ENCODE measurements at places on chromosomes 1 and 21. TPM values are rescaled to one million over a fixed set of nuclear protein-coding genes. Genes with fewer than 3 reads are reported as not detected.
A peak's percentile ranks its signal among the peaks of the same experiment; 100 is the strongest.

DNA sequence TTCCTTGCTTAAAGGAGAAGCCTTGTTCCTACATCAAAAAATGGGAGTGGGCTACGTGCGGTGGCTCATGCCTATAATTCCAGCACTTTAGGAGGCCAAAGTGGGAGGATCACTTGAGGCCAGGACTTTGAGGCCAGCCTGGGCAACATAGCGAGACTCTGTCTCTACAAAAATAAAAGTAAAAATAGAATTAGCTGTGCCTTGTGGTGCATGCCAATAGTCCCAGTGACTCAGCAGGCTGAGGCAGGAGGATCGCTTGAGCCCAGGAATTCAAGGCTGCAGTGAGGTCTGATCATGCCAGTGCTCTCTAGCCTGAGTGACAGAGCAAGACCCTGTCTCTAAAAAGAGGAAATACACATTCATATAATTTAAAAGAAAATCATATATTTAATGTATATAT, 127.1 kb downstream of the C1orf21 start:
- no peak for DNase-seq
- no peaks in the 10 kb centered on the region for H3K36me3 ChIP-seq
- H3K27ac ChIP-seq: no peak overlapping the region
- H3K27me3 ChIP-seq: no peaks in the 10 kb centered on the region
- no peak overlapping the region for H3K4me3 ChIP-seq

DNA sequence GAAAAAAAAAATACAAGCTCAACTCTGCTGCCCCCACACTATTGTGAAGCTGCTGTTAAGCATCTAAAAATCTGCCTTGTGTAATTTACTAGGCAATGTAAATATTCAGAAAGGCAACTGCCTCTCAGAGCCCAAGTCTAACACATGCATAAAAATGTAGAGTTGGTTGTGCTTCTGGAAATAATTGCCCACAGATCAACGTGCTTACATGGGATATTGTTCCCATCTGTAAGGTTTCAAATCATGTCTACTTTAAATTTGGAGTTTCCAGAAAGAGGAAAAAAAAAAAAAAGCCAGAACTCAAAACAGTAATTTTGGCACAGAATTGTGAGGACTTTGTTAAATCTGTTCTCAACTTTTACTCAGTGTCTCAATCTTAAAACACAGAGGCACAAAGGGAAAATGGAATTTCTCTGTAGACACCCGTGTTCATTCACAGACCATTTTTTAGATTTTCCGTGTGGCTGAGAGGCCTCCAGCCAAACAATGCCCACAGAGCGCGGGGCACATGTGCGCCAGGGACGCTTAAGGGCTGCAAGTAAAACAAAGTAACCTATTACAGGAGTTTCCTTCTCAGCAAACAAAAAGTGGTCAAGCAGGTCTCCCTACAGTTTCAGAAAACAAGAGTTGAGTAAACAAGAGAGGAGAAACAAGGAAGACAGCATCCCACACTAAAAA, 115.5 kb downstream of the RERE start:
- H3K27me3 ChIP-seq: no peaks in the 10 kb centered on the region
- H3K4me3 ChIP-seq: peak overlapping the region; percentile 86
- DNase-seq: peak; percentile 27
- peaks cover 3% of the 10 kb centered on the region for H3K36me3 ChIP-seq
- peak overlapping the region; percentile 98 for H3K27ac ChIP-seq

DNA sequence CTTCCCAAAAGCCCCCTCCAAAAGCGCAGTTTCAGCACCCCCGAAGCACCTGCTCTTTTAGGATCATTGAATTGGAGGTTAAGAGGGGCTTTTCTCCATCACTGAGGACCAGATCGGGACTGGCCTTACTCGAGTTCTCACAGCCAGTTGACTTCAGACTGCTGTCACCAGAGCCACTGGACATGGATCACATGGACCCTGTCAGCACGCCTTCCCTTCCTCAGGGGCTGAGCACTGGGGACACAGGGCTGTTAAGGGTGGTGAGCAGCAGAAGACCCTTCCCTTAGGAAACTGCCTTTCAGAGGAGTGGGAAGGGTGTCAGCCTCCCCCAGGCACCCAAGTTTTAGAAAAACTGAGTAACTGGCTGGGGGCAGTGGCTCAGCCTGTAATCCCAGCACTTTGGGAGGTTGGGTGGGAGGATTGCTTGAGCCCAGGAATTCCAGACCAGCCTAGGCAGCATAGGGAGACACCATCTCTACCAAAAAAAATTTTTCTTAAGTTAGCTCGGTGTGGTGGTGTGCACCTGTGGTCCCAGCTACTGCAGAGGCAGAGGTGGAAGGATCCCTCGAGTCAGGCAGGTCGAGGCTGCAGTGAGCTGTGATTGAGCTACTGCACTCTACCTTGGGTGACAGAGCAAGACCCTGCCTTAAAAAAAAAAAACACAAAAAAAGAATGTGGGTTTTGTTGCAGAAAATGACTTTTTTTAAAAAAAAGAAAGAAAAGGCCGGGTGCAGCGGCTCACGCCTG, 584 bp upstream of the FGR start:
- peaks cover 60% of the 10 kb centered on the region for H3K27me3 ChIP-seq
- peak overlapping the region; percentile 41 for H3K4me3 ChIP-seq
- no peaks in the 10 kb centered on the region for H3K4me1 ChIP-seq
- DNase-seq: no peak

DNA sequence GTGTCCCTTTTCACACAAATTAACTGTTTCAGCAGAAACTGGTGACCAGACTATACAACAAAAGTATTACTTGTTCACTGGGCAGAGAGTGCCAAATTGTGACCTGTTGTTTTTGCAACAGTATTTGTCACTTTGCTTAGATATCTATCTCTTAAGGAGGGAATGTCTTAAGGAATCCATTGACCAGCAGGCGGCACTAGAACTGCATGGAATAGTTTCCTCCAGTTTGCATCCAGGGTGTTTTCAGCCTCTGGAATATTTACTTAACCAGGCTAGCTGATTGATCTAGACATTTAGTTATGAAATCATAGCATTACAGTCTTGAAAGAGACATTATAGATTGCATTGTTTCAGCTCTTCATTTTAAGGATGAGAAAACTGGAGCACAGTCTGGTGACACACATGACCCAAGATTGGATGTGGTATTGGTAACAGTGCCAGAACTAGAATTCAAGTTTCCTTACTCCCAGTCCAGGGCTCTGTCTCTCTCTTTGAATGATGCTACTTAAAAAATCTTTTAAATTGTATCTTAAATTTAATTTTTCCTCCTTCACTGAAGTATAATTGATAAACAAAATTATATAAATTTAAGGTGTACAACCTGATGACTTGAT, 16.9 kb downstream of the RPTN start:
- H3K36me3 ChIP-seq: no peaks in the 10 kb centered on the region
- peaks cover 4% of the 10 kb centered on the region for H3K27me3 ChIP-seq
- H3K27ac ChIP-seq: no peak overlapping the region
- no peak for DNase-seq
- H3K4me1 ChIP-seq: no peaks in the 10 kb centered on the region

The CTPS1 gene
- total RNA-seq: 38.5 TPM

The TP53BP2 gene
- 59.2 TPM for total RNA-seq

The LENEP gene
- 0.84 TPM for total RNA-seq

- H3K27me3 ChIP-seq: no peaks in the 10 kb centered on the region
- no peak overlapping the region for H3K27ac ChIP-seq
- no peak for DNase-seq
- no peak overlapping the region for H3K4me3 ChIP-seq
Measured at GRCh38 chr1:207298636-207299398, 22.7 kb upstream of the CD55 start.

GRCh38 chr1:118928739-118929554, 59.2 kb downstream of the TBX15 start:
- peak; percentile 45 for DNase-seq
- no peak overlapping the region for H3K27ac ChIP-seq
- no peaks in the 10 kb centered on the region for H3K4me1 ChIP-seq
- H3K36me3 ChIP-seq: no peaks in the 10 kb centered on the region
- H3K4me3 ChIP-seq: no peak overlapping the region

DNA sequence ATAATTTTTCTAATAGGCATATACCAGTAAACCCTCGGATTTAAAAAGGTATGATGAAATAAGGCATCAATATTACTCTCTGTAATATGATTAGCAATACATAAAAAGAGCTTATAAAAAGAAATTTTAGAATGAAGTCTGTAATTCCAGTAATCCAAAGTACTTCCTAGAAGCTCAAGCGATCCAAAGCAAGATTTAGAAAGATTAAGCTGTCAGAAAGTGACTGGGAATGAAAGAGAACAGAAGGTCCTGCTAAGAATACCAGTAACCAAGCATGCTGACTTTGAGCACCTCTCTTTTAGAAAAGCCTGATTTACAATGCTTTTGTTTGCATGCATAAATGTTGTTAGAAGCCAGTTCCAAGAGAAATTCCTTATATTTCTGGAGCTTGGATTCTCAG, 125.1 kb downstream of the GIPC2 start:
- no peak overlapping the region for H3K27ac ChIP-seq
- no peaks in the 10 kb centered on the region for H3K36me3 ChIP-seq
- H3K4me1 ChIP-seq: no peaks in the 10 kb centered on the region
- H3K4me3 ChIP-seq: no peak overlapping the region
- DNase-seq: no peak

The S100A9 gene
- total RNA-seq: 0.95 TPM

The COL16A1 gene
- 2.1 TPM for total RNA-seq

The RIMKLA gene
- 3.5 TPM for total RNA-seq

- DNase-seq: no peak
- peaks cover 20% of the 10 kb centered on the region for H3K4me1 ChIP-seq
- no peak overlapping the region for H3K27ac ChIP-seq
- H3K36me3 ChIP-seq: no peaks in the 10 kb centered on the region
- H3K27me3 ChIP-seq: peaks cover 38% of the 10 kb centered on the region
Measured at GRCh38 chr1:179813626-179814545, 63.7 kb downstream of the TOR1AIP2 start.

DNA sequence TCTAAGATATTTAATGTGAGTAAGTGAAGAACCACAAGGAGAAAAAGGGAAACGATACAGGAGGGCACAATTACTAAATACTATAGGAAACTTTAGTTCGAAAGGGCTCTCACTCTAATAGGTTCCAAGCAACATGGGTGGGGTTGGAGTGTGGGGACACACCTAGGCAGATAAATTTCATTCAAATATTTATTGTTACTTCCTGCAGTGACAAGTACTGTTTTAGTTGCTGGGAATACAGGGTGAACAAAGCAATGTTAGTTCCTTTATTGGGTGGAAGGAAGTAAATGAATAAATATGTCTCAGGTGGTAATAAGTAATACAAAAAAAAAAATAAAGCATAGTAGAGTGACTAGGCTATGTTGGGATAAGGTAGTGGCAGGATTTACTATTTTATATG, 73.2 kb upstream of the B3GALT2 start:
- no peaks in the 10 kb centered on the region for H3K4me1 ChIP-seq
- peaks cover 3% of the 10 kb centered on the region for H3K36me3 ChIP-seq
- no peak overlapping the region for H3K27ac ChIP-seq

GRCh38 chr1:72141875-72142274, 140.5 kb downstream of the NEGR1 start:
- no peaks in the 10 kb centered on the region for H3K36me3 ChIP-seq
- H3K27ac ChIP-seq: no peak overlapping the region
- H3K4me3 ChIP-seq: no peak overlapping the region
- no peaks in the 10 kb centered on the region for H3K27me3 ChIP-seq

- H3K27me3 ChIP-seq: no peaks in the 10 kb centered on the region
- DNase-seq: no peak
- H3K4me3 ChIP-seq: no peak overlapping the region
Measured at GRCh38 chr1:199221371-199222150, 582.7 kb downstream of the PTPRC start.

GRCh38 chr1:241828463-241829021, 19.5 kb upstream of the EXO1 start:
- no peaks in the 10 kb centered on the region for H3K36me3 ChIP-seq
- no peak for DNase-seq
- H3K27me3 ChIP-seq: peaks cover 21% of the 10 kb centered on the region

DNA sequence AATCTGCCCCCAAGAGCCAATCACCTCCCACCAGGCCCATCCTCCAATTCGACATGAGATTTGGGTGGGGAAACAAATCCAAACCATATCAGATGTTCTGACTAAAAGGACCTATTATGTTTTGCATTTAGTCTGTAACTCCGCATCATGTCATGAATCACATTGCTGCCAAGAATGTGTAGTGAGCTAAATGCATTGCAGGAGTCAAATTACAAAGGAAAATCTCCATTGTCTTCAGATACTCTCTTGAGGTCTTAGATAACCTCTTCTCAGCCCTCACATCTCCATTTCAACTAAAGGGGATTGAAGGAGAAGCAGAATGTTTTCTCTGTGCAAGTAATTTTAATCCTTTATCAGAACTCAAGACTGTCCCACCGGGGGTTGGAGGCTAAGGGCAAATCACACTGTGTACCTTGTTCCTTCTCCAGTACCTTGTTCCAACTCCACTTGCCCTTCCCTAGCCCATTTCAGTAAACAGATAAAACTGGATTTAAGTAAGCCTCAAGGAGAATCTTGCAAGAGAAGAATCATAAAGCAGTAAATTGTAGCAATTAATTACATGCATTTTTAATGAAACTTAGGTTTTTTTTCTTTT, 34.1 kb downstream of the EXTL2 start:
- no peak overlapping the region for H3K4me3 ChIP-seq
- H3K27ac ChIP-seq: no peak overlapping the region
- no peaks in the 10 kb centered on the region for H3K27me3 ChIP-seq
- DNase-seq: no peak

- peaks cover 49% of the 10 kb centered on the region for H3K4me1 ChIP-seq
- no peak overlapping the region for H3K4me3 ChIP-seq
- no peak overlapping the region for H3K27ac ChIP-seq
- no peaks in the 10 kb centered on the region for H3K27me3 ChIP-seq
- no peak for DNase-seq
Measured at GRCh38 chr1:25710583-25711347, 89.2 kb upstream of the SELENON start.

DNA sequence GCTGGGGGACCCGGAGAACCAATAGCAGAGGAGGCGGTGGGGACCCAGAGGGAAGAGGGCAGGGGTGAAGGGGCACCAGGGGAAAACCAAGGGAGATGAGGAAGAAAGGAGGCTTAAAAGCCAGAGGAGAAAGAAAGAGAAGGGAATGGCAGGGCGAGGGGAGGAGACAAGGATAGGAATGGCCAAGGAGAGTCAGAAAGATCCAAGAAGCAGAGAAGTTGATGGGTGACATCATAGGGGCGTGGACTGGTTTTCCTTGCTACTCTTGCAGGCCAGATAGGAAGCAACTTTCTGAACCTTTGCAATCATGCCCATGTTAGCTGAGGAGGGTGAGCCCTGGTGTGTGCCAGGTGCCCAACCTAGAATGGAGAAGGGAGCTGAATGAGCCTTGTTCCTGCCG, 5.4 kb downstream of the NPR1 start:
- H3K36me3 ChIP-seq: no peaks in the 10 kb centered on the region
- no peak overlapping the region for H3K4me3 ChIP-seq
- H3K27me3 ChIP-seq: peaks cover 47% of the 10 kb centered on the region
- peaks cover 2% of the 10 kb centered on the region for H3K4me1 ChIP-seq
- no peak for DNase-seq

DNA sequence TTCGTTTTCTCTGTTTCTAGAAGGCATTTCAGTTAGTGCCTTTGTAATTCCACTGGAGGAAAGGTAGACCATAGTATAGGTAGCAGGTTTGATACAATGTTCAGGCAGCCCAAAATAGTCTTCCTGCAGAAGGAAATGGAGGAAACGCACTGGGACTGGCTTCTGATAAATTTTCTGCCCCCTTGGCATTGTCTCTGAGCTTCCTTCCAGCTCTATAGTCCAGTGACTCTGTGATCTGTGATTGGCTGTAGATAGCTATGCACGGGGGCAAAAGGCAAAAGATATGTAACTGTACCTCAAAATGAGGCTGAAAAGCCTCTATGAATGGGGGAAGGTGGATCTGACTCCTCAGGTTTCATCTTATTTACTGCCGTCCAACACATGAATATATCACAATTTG, 5.8 kb upstream of the MAGOH start:
- DNase-seq: no peak
- H3K4me1 ChIP-seq: peaks cover 3% of the 10 kb centered on the region
- no peaks in the 10 kb centered on the region for H3K36me3 ChIP-seq
- H3K27me3 ChIP-seq: peaks cover 16% of the 10 kb centered on the region

Measured in progenitor cell of endocrine pancreas (in vitro differentiated cells).